Stimulated activated CD4-positive, alpha-beta T cell treated with anti-CD3 and anti-CD28 coated beads, Interleukin-2, amount 100 ng/mL, for 24 hours (primary cell): ENCODE measurements at places on chromosomes 13 and 19.
A peak's percentile ranks its signal among the peaks of the same experiment; 100 is the strongest.

- DNase-seq, result no peak
These were observed 3.6 kb downstream of the ONECUT3 start for GRCh38 chr19:1756705-1757465.

- no peak for DNase-seq
These were observed 92.2 kb downstream of the TSHZ3 start for GRCh38 chr19:31257025-31257424.

- no peak for DNase-seq
These were observed 13.9 kb upstream of the EIF3G start for GRCh38 chr19:10133596-10133995.

- no peak for DNase-seq
These were observed 210.9 kb upstream of the SPRY2 start for GRCh38 chr13:80551650-80552497.

GRCh38 chr13:114119196-114119595, 13.2 kb downstream of the RASA3 start:
- no peak for DNase-seq

DNA sequence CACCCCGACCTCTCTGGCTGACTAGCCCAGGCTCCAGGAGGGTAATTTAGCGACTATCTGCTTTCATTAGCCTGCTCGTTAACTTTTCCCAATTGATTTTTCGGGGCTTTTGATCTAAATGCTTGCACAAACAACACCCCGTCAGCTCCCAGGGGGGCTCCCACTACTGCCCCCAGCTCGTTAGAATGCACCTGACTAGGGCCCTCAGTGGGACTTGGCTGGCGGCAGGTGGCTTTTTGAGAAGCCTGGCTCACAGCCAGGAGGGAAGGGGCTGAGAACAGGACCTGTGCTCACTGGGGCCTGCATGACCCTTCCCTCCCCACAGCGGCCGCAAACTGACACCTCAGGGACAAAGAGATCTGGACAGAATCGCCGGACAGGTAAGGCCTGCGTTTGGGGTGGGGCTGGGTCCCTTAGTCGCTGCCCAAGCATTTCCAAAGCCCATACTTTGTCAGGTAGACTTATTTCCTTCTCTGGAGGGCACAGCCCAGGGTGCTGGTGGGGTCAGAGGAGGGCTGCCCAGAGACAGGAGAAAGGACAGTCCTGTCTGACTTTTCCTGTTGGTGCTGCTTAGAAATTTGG, 7.6 kb upstream of the CD79A start:
- no peak for DNase-seq

DNA sequence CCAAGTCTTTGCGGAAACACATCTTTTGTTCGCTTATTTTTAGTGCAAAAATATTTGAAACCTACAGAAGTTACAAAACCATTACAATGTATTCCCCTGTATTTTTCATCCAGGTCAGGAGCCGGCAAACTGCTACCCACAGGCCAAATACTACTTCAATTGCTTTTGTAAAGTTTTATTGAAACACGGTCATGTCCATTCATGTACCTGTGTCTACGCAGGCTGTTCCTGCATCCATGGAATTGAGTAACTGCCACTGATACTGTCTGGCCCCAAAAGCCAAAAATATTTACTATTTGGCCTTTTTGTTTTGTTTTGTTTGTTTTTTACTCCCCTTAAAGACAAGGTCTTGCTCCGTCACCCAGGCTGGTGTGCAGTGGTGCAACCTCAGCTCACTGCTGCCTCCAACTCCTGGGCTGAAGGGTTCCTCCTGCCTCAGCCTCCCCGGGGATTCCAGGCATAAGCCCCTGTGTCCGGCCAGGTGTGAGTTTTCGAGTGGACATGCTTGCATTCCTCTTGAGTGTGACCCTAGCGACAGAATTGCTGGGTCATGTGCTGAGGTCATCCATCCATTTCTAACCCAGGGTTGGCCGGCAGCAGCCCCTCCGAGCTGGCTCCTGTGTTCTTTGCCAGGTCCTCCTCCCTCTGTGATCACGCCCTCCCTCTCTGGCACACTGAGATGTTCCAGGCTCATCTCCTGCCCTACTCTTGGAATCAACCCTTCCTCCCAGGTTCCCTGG, 10.9 kb upstream of the S1PR4 start:
- no peak for DNase-seq

DNA sequence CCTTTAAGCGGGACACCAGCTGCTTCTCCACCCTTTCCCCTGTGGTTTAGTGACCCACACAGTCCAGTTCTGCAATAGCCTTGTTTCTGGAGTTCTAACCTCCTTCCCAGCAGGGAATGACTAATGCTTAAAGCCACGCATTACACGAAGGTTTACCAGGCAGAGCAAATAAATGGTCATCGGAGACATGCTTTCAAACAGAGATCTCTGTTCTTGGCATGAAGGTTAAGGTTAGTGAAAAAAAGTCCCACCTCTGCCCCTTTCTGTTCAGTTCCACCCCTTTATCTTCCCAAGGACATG, 25.3 kb upstream of the MEDAG start:
- DNase-seq, result no peak

- DNase-seq, result peak; percentile 69
These were observed 1.7 kb downstream of the ELL start for GRCh38 chr19:18519962-18520847.

GRCh38 chr19:47762615-47763308, 15.7 kb upstream of the SELENOW start:
- DNase-seq, result no peak

GRCh38 chr13:97932036-97932435, 21.4 kb upstream of the IPO5 start:
- DNase-seq, result no peak

DNA sequence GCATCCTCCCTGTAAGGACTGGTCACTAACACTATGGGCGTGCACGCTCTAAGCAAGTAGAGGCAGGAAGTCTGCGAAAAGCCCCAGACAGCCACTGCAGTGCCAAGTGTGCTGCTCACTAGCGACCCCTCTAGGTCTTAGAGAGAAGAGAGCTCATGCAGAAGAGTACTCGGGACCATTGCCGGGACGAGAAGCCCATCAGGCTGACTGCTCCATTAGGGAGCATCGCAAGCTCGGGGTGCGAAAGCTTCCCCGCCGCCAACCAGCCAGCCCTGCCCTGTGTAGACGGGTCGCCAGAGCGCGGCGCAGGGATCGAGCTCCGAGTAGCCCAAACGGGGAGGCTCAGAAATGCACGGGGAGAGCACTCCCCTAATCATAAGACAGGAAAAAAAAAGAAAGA, 16.6 kb downstream of the POU4F1 start:
- no peak for DNase-seq

DNA sequence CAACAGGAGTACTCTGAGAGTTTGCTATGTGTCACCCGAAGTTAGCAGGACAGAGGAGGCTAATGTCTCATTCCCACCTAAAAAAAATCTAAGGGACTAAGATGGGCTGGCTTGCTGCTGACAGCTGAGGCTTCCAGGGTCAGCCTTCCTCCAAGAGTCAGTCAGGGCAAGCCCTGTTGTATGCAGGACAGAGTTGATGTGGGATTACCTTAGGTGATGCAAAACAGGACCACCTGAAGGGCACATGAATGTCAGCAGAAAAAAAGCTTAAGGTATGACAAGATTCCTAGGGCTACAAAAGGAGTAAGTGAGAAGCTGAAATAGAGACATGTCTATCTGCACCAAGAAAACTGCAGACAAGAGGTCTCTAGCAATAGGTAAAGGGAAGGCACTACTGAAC, 151.5 kb downstream of the NHLRC3 start:
- no peak for DNase-seq

GRCh38 chr19:53571339-53571738, 33.4 kb downstream of the ZNF331 start:
- DNase-seq, result no peak

DNA sequence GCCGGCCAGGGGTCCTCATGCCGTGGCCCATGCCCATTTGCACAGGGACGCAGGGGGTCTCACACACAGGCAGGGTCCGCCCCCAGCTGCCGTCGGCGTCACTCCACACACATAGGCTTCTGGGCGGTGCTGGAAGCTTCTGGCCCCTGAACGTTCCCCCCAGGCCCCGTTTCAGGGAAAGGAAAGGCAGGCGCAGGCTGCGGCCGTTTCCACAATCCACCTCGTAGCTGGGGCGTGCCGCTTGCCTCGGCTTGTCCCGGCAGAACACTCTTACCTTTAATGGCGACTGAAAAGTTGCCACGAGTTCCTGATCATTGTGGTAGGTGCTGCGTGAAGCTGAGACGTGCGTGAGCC, 53.4 kb downstream of the MCF2L start:
- no peak for DNase-seq
